Activated gamma-delta T cell treated with Interleukin-2 at 50 U/mL for 16 hours (primary cell): ENCODE measurements at places on chromosomes 5 and 9.
A peak's percentile ranks its signal among the peaks of the same experiment; 100 is the strongest.

- no peak for DNase-seq
Measured at GRCh38 chr5:71681296-71681695, 37.8 kb upstream of the CARTPT start.

DNA sequence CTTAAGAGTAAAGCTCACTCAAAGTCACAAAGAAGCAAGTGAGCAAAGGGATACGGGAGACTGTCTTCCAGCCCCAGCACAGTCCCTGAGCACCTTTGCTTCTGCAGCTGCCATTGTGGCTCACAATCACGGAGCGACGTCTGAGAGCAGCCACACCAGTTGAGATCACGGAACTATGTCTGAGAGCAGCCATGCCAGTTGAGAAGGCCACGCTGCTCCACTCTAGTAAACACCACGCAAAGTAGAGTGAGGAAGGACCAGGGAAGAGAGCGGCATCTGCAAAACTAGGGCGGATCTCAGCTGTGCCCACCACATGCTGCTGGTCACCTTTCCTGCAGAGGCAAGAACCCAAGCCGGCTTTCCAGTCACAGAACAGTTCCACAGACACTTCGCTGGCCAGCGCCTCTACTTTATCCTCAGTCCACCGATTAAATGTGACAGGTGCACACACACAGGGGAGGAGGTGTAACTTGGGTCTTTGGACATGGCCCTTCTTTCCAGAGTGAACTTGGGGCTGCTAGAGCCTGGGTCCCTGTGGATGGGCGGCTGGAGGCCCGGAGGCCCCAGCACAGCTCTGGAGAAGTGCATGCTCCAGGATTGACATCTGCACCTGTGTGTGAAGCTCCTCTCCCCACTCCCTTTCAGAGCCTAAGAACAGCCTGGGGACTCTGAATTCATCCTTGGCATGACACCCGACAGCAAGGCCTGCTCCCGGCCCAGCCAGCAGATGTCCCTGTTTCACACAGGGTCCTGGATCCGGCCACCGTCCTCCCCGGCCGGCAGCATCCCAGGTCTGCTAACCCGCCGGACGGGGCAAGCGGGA is 324.9 kb upstream of the IRX4 start:
- DNase-seq: no peak

DNA sequence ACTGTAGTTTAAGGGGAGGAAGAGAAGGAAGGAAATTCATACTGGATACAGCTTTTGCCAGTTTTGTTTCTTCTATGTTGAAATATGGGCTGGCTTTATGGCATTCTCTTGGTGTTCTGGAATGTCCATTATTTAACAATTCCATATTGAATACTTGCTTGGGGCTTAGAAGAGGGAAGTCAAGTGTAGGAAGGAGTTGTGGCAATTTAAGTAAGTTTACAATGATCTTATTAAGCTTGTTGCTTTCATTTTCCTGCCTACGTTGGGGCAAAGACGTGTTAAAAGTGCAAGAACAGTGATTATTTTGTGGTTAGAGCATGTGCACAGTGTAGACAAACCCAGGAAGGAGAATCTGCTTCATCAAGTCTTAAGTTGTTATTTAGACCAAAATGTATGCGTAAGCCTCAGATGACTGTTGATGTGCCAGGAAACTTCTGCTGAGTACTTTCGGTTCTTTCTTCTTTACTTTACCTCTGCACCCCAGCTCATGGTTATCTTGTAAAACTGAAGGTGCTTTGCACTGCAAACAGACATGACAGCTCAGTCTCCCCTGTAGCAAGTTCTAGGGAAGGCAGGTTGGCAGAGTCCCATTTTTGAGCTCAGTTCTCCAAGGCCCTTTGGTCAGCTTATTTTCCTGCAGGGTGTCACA is 75.8 kb downstream of the F2RL2 start:
- DNase-seq: peak; percentile 40

- DNase-seq: no peak
Measured at GRCh38 chr5:7686794-7687193, 164.1 kb downstream of the CFAP90 start.

DNA sequence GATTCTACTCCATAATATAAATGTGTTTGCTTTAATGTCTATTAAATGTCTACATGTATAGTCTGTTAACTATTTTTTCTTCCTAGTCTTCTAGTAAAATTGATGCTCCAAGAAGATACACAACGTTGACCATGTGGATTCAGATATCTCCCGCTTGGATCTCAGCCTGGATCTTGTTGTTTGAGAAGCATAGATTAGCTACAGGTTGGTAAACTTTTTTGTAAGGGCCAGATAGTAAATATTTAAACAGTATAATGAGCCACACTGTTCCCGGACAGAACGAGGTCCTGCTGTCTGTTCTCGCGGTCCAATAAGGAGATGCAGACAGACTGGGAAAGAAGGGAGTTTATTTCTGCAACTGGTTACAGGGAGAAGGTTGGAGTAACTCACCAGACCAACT is 86.2 kb upstream of the IL12B start:
- DNase-seq: no peak

DNA sequence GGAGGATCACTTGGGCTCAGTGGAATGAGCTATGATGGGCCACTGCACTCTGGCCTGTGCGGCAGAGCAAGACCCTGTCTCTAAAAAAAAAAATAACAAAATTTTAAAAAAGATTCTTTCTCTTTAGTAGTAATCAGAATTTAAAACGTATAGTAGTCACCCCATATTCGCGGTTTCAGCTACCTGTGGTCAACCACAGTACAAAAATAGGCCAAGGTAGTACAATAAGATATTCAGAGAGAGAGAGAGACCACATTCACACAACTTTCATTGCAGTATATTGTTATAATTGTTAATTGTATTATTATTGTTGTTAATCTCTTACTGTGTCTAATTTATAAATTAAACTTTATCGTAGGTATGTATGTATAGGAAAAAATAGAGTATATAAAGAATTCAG is 18.7 kb downstream of the INIP start:
- DNase-seq: peak; percentile 9

DNA sequence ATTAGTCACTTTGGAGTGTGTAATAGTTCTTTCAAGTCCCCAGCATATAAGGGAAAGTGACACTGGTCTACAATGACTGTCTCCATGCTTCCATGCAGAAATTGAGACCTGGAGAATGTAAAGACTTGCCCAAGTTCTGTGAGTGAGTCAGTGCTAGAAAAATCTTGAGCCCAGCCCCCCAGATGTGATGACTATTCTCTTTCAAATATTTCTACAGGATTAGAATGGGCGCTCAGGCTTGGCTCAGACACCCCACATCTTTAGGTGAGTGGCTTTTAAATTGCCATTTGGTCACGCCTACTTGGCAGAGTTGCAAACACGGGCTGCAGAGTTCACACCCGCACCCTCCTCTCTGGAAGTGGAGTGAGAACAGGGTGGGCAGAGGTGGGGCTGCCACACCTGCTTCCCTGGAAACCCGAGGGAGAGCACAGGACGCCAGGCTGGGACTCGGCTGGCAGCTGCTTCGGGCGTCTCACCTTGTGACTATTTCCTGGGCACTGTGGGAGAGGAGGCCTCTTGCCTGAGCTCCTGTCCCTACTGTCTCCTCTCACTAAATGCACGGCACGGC is 37.6 kb downstream of the ROPN1L start:
- no peak for DNase-seq

DNA sequence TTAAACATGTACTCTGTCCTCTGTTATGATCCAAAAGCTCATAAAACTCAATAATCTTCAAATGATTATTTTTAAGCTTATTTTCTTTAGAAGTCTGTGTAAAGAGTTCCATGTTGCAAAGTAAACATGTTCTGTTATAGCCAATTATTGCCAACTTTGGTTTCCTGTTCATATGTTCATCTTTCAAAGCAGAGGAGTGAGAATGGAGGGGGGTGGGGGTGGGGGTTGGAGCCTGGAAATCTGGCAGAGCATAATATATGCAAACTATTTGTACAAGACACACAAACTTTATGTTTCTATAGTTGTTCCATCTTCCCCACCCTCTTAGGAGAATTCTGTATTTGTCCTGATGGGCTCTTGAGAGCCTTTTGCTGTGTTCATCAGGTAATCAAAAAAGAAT is 135.0 kb downstream of the STARD4 start:
- DNase-seq: no peak

GRCh38 chr5:149367972-149368645 is 10.3 kb downstream of the PCYOX1L start:
- no peak for DNase-seq

GRCh38 chr5:135864503-135865435 is 30.3 kb downstream of the SLC25A48 start:
- no peak for DNase-seq

DNA sequence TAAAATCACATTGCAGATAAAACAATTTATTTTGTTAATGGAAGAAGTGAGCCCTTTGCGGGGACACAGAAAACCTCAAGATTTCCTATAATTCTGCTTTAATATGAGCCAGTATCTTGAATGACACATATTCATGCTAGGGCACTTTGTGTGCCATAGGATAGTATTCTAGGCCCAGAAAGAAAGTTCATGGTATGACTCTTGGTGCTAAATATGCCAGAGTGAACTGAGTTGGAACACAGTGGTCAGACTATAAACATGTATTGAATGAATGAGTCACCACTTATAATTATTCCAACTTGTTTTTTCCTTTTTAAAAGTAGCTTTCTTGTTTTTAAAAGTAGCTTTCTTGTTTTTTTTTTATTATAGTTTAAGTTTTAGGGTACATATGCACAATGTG is 46.0 kb downstream of the ADAMTS19 start:
- DNase-seq: no peak

DNA sequence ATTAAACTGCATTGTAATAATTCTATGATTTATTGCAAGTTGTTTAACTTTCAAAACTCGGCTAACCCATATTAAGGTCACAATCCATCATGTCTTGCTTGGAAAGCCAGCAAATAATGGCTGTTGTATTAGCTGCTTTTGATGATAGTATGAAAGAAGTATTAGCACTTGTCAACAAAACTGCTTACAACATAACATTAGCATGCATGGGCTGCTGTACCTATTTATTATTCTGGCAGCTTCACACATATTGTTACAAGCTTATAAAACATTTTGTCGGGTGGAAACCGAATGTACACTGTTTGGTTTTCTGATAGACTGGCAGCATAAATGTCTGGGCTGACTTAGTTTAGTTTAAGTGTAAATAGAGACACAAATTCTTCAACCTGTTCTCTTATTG is 378.3 kb downstream of the KIAA0825 start:
- DNase-seq: no peak

- DNase-seq: no peak
Measured at GRCh38 chr9:90455316-90455715, 187.3 kb downstream of the DIRAS2 start.

GRCh38 chr5:14269395-14269794 is 126.3 kb downstream of the TRIO start:
- DNase-seq: no peak

- no peak for DNase-seq
Measured at GRCh38 chr5:106525438-106525837, 1145.3 kb downstream of the EFNA5 start.

- DNase-seq: no peak
Measured at GRCh38 chr9:219670-220365, 5.2 kb downstream of the DOCK8 start.

DNA sequence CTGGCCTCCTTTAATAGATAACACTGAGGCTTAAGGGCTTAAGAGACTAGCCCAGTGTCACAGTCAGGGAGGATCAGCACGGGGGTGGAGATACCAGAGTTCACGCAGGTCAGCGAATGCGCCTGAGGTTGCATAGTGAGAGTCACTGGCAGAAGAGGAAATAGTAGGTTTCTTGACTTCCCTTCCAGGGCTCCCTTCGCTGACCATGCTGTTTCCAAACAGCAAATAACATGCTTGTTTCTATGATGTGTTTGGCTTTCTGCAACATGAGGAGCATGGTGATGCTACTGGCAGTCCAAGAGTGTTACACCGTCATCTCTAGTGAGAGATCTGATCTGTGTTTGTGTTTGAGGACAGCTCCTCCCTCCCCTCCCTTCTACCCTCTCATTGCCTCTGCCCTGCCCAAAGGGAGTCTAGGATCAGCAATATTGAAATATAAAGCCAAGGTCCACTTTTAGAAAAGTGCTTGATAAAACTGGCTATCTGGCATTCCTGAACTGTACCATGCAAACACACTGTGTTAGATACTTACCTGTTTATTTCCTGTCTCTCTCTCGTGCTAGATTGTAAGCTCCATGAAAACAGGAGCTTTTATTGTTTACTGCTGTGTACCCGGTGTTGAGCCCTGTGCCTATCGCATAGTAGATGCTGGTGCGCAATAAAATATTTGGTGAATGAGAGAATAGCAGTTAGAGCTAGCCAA is 12.3 kb downstream of the TLE4 start:
- no peak for DNase-seq

GRCh38 chr5:149323621-149324205 is 21.6 kb upstream of the GRPEL2 start:
- DNase-seq: no peak

- DNase-seq: no peak
Measured at GRCh38 chr5:126508251-126508961, 85.2 kb downstream of the GRAMD2B start.

DNA sequence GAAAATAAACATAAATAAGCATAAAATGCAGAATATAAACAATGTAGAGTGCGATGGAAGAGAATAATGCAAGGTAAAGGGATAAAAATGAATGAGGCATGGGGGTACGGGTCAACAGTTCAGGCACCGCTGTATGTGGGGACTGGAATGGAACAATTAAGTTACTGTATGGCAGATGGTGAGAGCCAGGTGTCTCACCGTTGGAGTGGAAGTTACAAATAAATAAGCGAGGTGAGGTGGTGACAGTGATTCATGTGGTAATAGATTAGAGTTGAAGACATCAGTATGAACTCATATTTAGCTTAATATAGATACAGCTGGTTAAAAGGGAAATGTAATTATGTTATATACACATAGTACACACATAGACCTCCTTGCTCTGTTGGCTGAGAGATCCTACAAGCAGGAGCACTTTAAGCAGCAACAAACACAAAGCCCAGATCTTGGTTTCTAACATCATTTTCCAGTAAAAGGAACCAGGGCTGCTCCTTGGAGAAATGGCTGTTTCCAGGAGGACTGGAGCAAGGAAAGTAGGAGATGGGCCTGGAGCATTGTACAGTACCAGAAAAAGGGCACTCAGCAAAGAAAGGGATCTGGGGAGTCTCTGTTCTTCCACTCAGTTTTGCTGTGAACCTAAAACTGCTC is 2.4 kb upstream of the OMD start:
- no peak for DNase-seq

DNA sequence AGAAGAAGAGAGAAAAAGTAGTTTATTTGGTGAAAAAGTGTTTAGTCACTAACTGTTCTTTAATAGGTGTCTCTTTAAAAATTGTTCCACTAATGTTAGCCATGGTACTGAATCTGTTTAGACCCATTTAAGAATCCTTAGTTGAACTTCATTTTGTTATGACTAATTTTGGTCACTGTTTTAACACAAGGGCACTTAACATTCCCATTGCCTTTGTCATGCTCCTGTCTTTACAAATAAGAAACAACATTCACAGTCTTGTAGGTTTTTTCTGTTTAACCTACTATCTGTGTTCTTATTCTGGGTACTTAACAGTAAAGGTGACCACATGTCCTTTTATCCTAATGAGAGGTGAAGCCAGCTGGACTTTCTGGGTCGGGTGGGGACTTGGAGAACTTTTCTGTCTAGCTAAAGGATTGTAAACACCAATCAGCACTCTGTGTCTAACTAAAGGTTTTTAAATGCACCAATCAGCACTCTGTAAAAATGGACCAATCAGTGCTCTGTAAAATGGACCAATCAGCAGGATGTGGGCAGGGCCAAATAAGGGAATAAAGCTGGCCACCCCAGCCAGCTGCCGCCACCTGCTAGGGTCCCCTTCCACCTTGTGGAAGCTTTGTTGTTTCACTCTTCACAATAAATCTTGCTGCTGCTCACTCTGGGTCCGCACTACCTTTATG is 116.7 kb downstream of the WDR70 start:
- no peak for DNase-seq
